ENCODE measurements at places on chromosomes 4 and X.

GRCh38 chr4:8747467-8748235 is 124.0 kb downstream of the HMX1 start:
- no peak for DNase-seq

DNA sequence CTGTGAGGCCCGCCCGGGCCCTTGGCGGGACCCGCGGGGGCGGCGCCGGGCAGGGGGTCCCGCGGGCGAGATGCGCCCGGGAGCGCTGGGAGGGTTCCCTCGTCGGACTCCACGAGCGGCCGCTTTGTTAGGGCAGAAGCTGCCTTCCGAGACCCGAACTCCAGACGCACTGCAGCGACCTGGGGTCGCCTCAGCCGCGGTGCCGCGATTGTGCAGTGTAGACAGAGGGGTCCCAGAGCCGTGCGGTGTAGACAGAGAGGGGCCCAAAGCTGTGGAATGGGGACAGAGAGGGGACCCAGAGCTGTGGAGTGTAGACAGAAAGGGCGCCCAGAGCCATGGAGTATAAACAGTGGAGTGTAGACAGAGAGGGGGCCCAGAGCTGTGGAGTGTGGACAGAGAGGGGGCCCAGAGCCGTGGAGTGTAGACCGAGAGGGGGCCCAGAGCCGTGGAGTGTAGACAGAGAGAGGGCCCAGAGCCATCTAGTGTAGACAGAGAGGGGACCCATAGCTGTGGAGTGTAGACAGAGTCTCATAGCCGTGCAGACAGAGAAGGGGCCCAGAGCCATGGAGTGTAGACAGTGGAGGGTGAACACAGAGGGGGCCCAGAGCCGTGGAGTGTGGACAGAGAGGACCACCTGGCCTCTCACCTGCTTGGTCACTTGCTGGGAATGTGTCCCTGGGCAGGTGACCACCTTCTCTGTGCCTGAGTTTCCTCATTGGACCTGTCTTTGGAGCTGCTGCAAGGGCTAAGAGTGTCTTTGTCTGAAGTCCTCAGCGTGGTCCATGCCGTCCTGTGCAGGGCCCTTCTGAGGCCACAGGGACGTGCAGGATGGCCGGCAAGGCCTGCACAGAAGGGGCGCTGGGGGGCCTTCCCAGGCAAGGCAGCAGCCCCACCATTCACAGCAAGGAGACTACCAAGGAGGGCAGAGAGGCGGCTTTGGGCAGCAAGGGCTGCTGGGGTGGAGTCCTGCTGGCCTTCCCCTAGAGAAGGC is 875 bp downstream of the RGS12 start:
- DNase-seq, result no peak

DNA sequence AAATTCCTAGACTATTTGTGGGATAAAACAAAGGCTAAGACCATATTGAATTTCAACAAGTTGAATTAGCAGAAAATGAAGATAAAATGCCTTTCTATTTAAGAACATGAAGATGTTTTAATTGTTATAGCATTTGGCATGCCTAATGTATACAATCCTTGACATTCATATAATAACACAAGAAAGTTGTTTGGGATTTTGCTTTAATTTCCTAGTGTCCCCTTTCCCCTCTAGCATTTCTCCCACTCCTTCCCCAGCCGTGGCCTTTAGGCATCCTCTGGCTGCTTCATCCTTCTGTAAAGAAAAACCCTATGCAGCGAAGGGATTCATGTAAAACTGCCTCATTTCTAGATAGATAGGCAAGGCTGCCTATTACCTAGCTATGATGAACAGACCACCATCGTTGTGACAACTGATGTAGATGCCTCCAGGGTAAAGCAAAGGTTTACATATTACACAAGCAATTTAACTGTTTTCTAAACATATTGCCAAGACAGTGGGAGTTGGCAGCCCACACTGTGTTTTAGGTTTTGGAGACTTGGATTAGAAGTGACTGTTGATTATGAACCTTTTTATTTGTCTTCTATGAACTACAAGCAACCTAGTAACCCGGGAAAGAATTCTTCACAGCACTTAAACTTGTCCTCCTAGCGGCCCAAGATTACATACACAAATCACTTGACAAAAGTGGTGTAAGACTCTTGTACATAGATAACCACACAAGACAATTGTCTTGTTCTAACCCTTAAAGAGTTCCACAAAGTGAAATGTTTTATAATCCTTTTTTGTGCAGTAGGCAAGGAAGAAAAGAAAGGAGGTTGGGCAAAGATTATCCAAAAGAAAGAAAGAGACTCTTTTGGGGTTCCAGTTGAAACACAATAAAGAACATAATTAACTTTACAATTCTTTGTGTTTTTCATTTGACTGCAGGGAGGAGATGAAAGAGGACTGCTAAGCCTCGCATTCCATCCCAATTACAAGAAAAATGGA is 59.9 kb downstream of the HHIP start:
- DNase-seq, result no peak

DNA sequence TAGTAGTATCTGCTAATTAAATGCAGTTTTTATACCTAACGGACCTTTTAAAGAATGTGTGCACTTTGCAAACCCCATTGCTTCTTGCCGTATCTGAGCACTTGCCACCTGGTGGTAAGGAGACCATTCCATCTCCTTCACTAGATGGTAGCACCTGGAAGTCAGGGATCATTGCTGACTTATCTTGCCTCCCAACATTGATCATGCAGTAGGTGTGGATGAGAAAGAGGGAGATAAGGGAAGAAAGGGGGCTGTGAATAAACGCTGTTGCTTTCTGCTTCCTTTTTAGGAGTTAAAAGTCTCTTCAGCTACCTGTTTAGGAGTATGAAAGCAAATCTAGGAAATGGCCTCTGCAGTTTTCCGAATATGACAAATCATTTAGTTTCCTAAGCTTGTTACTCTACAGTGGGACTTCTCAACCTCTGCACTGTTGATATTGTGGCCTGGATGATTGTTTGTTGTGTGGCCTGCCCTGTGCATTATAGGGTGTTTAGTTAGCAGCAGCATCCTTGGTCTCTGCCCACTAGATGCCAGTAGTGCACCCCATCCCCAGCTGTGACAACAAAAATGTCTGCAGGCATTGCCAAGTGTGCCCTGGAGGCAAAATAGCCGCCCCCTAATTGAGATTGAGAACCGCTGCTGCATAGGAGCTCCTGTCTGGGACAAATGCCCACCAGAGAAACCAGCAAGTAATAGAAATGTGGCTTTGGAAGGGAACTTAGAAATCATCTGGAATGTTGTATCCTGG is 38.8 kb downstream of the GAB1 start:
- DNase-seq, result no peak

- no peak for DNase-seq
Observed at GRCh38 chr4:150710770-150711375, 128.9 kb downstream of the MAB21L2 start.

DNA sequence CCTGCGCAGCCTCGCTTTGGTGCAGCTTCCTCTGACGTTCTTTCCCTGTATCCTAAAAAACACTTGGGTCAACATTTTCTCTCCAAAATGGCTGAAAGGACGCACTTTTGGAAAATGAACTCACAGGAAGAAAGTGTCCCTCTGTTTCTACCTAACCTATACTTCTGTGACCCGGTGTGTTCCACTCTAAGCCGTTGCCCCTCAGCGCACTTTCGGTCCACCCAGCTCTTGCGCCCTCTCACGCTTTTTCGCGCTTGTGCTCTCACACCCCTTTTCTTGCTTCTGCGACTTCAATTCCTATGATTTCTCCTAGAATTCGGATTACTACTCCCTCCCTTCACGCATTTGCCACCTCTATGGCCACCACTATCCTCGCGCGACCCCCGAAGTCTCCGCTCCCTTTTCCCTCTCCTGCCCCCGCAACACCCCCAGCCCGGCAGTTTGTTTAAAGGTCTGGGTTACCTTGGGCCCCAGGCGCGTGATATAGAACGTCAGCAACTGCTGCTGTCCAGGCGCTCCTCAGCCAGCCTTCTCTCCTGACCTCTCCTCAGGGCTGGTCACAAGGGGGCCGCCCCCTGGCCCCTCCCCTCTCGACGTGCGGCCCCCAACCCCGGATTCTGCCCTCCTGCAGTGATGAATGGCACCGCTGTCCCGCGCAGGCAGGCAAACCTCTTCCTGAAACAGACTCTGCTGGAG is at the start of gene USP51:
Gene USP51 (minus strand): TSS at position 535 of the 696 bp plus-strand sequence. CDS start 909 bp downstream, outside the sequence.
- no peak for DNase-seq

- no peak for DNase-seq
Observed at GRCh38 chr4:56723201-56723605, 42.1 kb upstream of the HOPX start.

GRCh38 chr4:7649741-7650531 is 215.2 kb upstream of the PSAPL1 start:
- peak; percentile 2 for DNase-seq

GRCh38 chr4:14415146-14415545 is 587.1 kb upstream of the CPEB2 start:
- no peak for DNase-seq

DNA sequence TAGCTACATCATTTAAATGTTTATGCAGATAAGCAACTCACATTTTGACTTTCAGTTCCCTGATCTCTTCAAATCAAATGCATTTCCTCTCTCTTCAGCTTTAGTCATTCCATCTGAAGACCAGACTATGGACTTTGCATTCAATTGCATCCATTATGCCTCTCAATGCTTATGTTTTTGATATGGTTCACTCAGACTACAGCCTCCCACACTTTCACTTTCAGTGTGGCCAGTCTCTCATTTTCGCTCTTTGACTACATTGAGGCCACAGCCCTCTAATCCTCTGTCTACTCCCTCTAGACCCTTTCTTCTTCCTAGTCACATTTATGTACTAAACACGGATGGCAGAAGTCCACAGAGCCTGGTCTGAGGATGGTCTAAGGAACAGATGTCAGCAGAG is 24.5 kb upstream of the VEGFC start:
- no peak for DNase-seq

GRCh38 chr4:89324671-89325070 is 17.1 kb upstream of the GPRIN3 start:
- DNase-seq, result no peak

Data from stimulated activated CD4-positive, alpha-beta T cell treated with anti-CD3 and anti-CD28 coated beads, TNF-alpha, amount 100 ng/mL, for 1 hour (primary cell).